ENCODE measurements at places on chromosomes 7 and 10. TPM values are rescaled to one million over a fixed set of nuclear protein-coding genes. Genes with fewer than 3 reads are reported as not detected.

Gene PDK4
- total RNA-seq: 0.42 TPM

Gene ITPRID1
- total RNA-seq: not detected

Gene TFPI2
- 33.7 TPM for total RNA-seq

Gene AGAP5
- 2.6 TPM for total RNA-seq

Gene ENTPD1
- total RNA-seq: 0.17 TPM

DNA sequence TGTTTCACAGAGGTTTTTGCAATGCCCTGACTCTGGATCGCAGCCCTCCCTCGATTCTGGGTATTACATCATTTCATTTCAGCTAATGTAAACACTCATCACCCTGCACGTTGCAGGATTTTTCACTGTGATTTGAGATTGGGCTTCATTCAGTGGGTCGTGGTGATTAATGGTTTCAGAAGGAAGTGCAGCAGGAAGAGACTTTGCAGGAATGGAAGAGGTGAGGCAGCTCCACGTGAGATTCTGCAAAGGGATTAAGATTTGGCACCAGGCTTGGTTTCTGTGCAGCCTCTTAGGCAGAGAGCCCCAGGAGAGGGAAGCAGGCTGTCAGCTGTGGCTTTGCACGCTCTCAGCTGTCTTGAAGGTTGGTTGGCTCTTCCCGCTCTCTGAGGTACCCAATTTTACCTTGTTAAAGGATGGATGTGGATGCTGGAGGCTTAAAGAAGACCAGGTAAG, 95.2 kb downstream of the PLCE1 start:
- DNase-seq: no peak

GRCh38 chr10:100504096-100504495, 15.6 kb downstream of the SEC31B start:
- DNase-seq: no peak

- DNase-seq: no peak
These were observed 3.0 kb downstream of the FAM204A start for GRCh38 chr10:118339111-118339510.

DNA sequence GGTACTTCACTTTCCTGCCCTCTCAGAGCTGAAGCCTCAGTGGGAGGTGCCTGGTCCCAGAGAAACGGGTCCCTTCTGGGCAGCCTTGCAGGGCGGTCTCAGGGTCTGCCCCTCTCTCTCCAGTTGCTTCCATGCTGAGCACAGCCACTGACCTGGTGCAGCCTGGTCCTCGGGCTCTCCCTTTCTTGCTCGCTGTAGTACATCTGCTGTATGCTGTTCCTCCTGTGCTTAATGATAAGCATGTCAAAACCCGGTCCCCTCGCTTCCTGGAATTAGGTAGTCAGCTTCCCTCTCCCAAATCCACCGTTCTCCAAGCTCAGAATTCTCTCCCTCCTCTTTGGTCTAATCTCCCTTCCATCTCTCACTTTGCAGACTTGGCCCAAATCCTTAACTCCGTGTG, 11.0 kb upstream of the HPS1 start:
- DNase-seq: no peak

- no peak for DNase-seq
These were observed 209.9 kb downstream of the SEMA3E start for GRCh38 chr7:83439026-83439425.

DNA sequence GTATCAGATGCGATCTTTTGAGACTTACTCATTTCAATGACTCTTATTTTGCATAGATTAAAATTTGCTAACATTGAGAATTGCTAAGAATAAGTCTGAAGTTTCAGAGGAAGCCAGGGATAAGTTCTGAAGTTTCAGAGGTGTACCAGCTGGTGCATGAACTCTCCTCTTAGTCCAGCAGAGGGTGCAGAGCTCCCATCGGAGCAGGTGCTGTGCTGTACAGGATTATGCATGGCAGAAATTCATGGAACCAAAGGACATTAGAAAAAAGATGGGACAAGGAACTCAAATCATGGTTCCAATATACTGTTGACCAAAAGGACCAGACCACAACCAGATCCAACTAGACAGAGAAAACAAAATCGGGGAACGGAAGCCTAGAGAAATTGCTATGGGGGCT, 41.9 kb downstream of the MGAM2 start:
- no peak for DNase-seq

DNA sequence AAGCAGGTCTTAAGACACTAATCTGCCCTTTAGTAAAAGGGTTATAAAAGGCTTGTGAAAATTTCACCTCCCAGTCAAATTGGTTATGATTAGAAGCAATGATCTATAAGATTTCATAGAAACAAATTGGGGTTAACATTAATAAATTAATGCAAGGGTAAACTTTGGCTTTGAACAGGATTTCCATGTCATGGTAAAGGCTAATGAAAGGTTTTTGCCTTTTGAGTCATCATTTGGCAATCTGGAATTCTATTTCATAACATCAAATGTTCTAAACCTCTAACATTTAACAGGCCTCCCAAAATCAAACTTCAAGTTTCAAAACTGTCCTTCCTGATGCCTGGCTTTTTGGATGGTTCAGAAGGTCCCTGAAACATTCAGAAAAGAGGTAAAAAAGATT, 62.4 kb downstream of the COA1 start:
- DNase-seq: no peak

GRCh38 chr7:127770885-127771284, 118.9 kb downstream of the SND1 start:
- no peak for DNase-seq

GRCh38 chr7:40866601-40867000, 731.8 kb downstream of the SUGCT start:
- no peak for DNase-seq

DNA sequence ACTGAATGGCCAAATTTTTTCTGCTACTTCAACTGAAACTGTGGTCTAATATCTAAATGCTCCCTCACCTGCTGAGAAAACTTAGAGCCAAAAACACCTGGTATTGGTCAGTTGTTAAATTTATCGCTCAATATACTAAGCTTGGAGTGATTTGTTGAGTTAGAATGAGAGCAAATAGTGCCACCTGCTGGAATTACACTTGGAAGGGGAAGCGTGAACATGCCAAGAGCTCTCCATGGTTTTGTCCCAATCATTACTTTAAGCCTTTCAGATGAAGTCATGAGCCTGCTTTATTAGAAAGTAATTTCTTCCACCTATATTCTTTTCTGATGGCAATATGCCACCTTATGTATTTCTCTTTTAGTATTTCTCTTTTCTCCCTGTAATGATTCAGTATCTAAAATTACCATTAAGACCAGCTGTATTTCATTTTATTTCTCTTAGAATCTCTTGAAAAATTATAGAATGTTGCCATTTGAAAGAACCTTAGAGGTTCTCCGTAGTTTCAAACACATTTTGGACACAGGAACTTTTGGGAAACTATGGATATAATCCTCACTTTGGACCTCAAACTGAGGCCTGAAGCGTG, 447.8 kb upstream of the C7orf33 start:
- no peak for DNase-seq
